ENCODE measurements at places on chromosomes 7 and 10.
A peak's percentile ranks its signal among the peaks of the same experiment; 100 is the strongest.

DNA sequence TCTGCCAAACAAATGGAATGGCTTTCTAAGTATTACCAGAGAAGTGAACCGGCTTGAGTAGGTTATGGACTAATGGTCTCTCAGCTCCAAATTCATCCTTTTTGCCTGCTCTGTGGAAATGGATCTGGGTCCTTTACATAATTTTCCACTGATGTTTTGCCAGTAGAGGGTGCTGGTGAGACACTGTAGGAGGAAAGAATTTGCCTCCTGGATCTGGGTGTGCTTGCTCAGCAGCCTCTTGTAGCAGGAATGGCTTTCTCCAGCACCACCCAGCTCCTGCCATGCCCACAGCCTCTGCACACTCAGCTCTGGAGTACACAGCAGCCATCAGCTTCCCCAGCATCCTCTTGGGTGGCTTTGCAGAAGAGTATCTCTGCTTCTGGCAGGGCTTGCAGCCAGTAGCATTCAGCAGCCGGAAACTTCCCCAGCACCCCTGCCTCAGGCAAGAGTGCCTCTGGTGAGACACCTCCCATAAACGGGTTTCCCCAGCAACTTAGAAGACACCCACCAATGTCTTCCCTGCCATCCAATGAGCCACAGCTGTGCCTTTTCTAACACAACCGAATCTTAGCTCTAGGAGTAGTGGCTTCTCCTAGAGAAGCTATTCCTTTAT, 235.0 kb upstream of the PLPP4 start:
- no peak for DNase-seq

DNA sequence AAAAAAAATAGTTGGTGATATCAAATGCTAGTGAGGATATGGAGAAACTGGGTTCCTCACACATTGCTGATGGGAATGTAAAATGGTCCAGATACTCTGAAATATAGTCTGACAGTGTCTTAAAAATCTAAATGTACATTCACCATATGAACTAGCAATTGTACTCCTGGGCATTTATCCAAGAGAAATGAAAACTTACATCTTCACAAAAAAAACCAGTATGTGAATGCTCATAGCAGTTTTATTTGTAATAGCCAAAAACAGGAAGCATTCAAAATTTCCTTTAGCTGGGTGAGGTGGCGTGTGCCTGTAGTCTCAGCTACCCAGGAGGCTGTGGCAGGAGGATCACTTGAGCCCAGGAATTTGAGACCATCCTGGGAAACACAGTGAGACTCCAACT, 2.1 kb upstream of the SSC4D start:
- DNase-seq: no peak

- no peak for DNase-seq
Measured at GRCh38 chr10:84613336-84614021, 285.1 kb downstream of the CCSER2 start.

DNA sequence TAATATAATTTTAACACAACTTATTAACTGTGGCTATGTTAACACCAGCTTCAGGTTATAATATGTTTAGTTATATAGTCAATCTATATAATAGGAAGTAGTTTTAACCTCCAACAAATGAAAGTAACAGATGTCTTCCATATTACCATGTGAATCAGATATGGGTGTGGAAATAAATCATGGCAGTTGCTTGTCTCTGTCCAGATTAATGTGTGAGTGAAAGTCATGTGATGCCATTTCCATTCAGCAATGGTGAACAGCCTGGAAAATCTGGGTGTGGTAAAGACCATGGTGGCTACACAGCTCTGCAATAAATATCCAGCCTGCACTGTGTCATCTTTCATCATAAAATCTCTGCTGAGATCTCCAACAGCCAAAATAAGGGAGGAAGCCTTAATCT, 27.8 kb downstream of the HEPACAM2 start:
- no peak for DNase-seq

DNA sequence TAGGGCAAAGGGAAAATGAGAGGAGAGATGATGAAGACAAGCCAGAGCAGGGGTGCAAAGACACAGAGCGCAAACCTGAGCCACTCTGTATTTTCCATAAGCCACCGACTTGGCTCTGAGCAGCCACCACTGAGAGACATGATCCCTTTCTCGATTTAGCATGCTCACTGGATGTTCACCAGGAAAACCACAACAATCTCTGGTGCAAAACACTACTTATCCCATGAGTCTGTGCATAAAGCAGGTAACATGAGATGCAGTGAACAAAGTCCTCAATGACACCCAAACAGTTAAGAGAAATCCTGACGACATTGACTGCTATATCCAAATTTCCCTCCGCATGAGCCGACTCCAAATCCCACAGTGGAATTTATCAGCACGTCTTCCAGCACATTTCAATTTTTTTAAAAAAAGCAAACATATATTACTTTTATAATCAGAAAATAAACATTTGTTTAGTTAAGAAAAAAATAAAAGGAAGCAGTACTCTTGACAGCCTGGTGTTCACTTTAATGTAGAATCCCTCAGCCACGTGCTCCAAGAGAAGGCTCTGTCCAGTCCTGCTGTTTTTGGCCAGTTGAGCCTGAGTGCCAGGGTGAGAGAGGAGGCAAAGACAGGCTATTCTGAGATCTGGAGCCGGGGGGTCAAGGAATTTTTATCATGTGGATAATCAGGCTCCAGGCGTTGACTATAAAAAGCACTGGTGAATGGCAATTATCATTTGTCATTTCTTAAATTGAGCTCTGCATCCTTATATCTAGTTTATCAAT, 238.4 kb downstream of the KCNMA1 start:
- no peak for DNase-seq

DNA sequence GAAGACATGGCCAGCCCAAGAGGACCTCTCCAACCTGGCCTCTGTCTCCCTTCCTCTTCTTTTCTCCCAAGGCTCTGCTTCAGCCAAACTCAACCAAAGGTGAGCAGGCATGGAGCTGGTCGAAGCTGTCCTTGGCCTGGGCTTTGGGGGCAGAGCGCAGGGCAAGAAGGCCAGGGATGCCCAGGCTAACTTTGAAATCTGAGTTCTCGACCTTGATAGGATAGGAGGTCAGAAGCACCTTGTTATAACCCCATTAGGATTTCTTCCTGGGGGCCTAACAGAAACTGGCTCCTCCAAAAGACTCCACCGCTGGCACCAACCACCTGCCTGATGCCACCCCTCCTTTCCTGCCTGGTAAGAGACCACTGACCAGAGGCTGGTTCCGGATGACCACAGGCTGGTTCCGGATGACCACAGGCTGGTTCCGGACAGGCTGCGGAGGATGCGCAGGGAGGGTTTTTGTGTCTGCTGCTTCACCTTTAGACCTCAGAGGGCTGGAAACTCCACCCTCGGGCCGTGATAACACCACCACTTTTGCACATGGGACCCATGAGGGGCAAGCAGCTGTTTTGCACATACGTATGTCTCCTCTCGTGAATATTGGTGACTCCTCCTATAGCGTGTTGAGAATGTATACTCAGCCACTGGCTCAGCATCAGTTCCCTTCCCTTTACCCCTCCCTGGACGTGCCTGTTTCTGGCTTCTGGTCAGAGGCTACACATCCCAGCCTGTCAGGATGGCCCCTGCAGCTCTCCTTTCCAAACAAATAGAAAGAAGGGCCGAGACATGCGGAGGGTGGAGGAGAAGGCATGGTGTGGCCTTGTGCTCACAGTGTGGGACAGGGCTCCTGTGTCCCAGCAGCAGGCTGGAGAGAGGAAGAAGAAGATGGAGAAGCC, 140.1 kb downstream of the DNAJB6 start:
- DNase-seq: peak; percentile 40

DNA sequence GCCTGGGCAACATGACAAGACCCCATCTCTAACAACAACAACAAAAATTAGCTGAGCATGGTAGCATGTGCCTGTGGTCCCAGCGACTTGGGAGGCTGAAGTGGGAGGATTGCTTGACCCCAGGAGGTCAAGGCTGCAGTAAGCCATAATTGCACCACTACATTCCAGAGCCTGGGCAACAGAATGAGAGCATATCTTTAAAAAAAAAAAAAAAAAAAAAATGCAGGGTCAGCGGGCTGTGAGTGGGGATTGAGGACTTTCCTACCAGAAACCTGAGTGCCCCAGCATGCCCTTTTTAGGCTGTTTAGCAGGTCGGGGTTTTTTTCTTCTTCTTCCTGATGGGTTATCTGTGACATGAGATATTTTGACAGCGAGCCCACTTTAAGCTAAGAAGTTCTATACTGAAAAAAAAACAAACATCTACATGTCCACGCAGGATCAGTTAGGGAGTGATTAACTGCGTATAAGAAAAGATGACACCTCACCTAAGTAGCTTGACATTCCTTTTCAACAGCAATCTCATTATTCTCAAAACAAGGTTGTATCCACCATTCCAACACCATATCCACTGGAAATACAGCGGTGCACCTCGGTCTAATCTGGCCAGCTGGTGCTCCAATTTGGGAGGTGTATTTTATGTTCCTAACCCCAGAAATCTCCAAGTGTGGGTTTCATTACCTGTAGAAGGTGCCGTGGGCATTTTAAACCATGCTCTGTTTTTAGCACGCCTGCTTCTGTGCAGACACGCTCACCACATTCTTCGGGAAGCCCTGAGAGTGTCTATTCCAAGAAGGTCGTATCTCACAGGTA, 13.8 kb upstream of the RFC2 start:
- no peak for DNase-seq

DNA sequence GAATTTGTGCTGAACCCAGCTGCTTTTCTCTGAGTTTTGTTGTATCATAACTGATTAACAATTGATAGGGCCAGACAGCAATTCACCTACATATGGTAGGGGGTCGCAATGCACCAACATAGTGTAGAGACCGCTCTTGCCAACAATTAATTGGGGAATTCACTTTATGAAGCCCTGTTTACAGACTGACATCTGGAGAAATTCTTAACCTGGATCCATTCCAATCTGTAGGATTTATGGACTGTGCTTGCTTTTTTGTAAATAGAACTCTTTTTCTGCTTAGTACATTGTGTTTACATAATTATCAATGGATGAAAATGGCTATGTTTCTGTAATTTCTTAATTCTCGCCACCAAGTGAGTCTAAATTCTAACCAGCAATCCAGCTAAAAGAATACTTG, 311.7 kb upstream of the BMPER start:
- no peak for DNase-seq

GRCh38 chr7:152046531-152046930, 21.1 kb downstream of the GALNT11 start:
- no peak for DNase-seq

GRCh38 chr10:107025676-107026075, 138.8 kb downstream of the SORCS1 start:
- no peak for DNase-seq

GRCh38 chr10:44897049-44897448, 14.1 kb upstream of the TMEM72 start:
- no peak for DNase-seq

DNA sequence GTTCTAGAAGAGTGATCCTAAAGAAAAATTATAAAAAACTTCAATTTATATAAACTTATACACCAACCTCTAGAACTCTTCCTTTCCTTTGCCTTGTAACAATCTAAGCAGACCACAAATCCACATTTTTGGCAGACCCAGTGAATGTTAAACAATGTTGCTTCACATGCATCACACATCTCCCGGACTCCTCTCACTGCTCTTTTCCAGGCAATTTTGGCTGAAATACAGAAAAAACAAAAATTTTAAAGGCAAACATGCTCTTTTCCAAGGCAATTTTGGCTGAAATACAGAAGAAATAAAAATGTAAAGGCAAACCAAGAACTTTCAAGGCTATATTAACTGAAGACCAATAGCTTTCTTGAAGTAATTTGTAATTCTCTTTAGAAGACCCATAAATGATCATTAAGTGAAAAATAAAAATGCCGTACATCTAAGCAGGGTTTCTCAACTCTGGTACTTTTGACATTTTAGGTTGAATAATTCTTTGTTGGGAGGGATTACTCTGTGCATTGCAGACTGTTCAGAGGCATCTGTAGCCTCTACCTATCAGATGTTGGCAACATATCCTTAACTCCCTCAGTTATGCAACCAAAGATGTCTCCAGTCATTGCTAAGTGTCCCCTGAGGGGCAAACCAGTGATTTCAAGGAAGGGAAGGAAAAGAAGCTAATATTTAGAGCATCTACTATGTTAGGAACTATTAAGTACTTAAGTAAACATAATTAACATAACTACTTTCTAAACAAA, 64.4 kb downstream of the NRBF2 start:
- no peak for DNase-seq

DNA sequence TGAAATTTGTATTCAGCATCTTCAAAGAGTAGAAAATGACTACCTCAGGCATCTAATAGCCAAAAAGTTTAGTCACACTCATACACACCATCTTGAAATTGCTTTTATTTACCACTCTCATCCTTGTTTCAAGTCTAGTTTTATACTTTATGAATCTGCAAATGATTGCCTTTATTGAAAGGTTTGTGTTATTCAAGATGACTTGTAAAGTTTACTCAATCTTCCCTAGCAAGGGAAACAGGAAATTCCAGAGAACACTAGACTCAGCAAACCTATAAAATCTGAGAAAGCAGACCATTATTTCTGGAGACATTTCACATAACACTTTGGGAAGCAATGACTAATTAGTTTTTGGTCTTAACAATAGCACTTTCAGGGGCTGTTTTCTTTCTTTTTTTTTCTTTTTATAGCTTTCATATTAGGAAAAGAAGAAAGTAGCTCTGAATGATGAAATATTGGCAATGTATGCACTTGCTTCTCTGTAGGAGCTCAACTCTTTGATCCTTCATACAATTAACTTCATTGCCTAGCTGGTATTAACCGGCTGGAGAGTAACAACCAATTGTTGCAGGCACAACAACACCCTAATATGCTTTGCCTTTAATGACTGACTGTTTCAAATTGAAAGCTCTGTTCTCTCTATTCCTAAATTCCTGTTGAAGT, 68.9 kb upstream of the HDAC9 start:
- no peak for DNase-seq

GRCh38 chr10:100186253-100187212, 704 bp upstream of the ERLIN1 start:
- no peak for DNase-seq

- no peak for DNase-seq
Measured at GRCh38 chr7:25596443-25596842, 368.2 kb upstream of the NPVF start.

DNA sequence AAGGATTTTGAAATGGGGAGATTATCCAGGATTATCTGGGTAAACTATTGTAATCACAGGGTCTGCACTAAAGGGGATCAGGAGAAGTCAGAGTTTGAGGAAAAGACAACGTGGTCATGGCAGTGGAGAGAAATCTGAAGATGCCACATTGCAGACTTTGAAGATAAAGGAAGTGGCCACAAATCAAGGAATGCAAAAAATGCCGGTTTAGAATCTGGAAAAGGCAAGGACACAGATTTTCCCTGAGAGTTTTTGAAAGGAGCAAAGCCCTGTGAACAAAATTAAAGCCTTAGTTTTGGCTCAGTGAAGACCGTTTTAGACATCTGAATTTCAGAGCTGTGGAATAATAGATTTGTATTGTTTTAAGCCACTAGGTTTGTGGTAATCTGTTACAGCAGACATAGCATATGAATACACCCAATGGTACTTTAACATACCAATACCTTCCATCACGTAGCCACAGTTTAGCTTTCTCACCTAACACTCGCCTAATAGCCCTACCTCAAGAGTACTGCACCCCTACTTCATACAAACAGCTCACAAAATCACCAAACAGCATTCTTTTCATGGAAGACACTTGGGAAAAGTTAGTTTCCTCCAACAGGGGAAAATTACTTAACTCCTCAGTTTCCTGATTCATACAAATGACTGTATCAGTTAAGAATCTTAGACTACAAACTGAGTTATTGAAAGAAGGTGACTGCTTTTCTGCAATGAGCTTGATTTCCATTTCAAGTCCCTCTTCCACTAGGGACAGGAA, 446.5 kb downstream of the INHBA start:
- no peak for DNase-seq

- DNase-seq: no peak
Measured at GRCh38 chr7:109660401-109660800, 1090.7 kb downstream of the DNAJB9 start.

- no peak for DNase-seq
Measured at GRCh38 chr7:12638851-12639456, 48.5 kb upstream of the ARL4A start.

All from posterior vena cava (tissue), 2 donors.